ENCODE measurements at places on chromosomes 11 and 22. TPM values are rescaled to one million over a fixed set of nuclear protein-coding genes. Genes with fewer than 3 reads are reported as not detected.

GRCh38 chr11:122156940-122157382 is 40.9 kb upstream of the BLID start:
- DNase-seq = no peak
- H3K4me3 ChIP-seq = no peak overlapping the region
- H3K36me3 ChIP-seq = no peaks in the 10 kb centered on the region
- no peaks in the 10 kb centered on the region for H3K27me3 ChIP-seq
- no peak overlapping the region for H3K27ac ChIP-seq

DNA sequence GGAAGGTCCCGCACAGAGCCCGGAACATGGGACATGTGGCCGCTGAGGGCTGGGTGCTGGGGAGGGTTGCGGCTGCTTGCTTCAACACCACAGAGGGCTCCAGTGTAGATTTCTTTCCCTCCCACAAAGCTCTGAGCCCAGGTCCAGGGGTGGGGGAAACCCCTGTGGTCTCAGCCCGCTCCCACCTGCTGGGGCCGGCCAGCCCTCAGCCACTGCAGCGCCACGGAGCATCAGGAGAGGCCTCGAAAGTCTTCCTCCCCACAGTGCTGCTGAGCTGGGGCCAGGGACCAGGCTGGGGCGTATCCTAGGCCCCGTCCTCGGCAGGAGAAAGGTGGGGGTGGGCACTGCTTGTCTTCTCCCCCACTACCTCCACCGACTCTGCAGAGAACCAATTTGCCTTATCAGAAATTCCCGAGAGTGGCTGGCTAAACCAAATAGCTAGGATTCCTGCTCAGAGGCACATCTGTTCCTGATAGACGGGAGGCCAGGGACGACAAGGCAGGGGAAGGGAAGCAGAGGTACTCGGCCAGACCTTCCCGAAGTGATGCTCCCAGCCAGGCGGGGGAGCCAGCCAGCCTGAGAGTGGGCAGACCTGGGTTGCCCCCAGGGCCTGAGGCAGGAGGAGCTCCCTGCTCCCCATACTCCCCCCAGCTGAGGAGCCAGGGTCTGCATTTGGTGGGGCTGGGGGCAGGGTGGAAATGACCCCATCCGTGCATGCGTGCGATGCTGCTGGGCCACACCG is 18.7 kb downstream of the IGF2 start:
- H3K27ac ChIP-seq = no peak overlapping the region
- H3K36me3 ChIP-seq = no peaks in the 10 kb centered on the region
- H3K4me1 ChIP-seq = no peaks in the 10 kb centered on the region

DNA sequence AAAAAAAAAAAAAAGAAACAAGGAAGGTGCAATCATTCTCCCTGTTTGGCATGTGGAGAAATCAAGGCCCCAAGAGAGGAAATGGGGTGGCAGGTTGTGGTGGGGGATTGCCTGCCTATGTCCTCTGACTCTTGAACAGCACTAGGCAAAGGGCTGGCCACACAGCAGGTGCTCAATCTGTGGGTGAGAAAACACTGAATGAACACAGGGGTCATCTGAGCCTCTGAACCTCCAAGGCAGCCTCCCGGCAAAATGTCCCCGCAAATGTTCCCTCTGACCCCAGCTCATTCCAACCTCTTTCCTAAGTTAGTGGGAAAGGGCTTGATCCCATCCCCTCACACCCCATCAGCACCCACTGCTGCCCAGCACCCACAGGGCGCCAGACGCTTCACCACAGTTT is 4.6 kb downstream of the PLA2G6 start:
- peaks cover 14% of the 10 kb centered on the region for H3K4me1 ChIP-seq
- no peak overlapping the region for H3K27ac ChIP-seq
- DNase-seq = no peak
- no peaks in the 10 kb centered on the region for H3K36me3 ChIP-seq
- H3K4me3 ChIP-seq = no peak overlapping the region

DNA sequence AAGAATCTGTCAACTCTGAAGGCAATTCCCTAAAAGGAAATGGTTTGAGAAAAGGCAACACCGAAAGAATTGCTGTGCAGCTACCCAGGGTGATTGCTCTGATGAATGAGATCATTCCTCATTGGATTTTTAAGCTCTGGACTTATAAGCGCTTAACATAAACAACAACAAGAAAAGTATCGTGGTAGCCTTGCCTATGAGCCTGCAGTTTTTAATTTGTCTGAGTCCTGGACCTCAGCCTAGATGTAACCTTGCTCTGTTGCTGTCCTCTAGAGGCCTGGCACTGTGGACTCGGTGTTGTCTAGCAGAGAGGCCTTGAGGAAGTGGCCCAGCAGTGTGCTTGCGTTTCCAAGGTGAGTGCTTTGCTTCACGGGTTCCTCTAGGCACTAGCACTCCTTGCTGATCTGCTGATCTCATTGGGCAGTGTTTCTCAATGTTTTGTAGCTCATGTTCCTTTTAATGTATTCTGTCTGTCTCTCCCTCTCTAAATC is 20.4 kb downstream of the CCDC81 start:
- H3K4me3 ChIP-seq = no peak overlapping the region
- DNase-seq = no peak
- no peaks in the 10 kb centered on the region for H3K27me3 ChIP-seq
- no peaks in the 10 kb centered on the region for H3K36me3 ChIP-seq
- H3K4me1 ChIP-seq = no peaks in the 10 kb centered on the region

Gene DEFB131B
- not detected for polyA plus RNA-seq

Gene OR8D4
- polyA plus RNA-seq = not detected

Measured in H1 (cell line).